ENCODE measurements at places on chromosomes 13 and 19.

- no peak for DNase-seq
Observed at GRCh38 chr13:73924607-73925006, 209.6 kb downstream of the KLF12 start.

- DNase-seq = no peak
Observed at GRCh38 chr19:5289060-5289990, 51.3 kb downstream of the PTPRS start.

DNA sequence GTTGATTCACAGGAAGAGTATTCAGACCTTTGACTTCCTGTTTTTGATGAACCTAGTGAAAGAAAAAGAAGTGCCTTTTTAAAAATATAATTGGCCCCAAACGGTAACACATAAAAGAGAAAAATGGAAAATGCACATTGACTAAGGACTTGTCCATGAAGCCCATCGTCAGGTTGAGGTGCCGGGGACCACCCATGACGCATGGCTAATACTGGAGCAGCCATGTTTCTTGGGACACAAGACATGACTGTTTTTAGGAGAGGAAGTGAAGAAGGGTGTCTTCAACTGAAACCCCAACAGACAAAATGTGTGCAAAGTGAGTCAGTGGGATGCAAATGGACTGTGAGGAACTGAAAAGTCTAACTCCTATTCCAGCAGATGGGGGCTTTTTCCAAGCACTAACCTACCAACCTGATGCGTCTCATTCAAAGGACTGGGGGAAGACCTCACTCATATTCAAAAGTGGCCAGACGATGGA is 459.4 kb downstream of the FOXO1 start:
- DNase-seq = no peak

DNA sequence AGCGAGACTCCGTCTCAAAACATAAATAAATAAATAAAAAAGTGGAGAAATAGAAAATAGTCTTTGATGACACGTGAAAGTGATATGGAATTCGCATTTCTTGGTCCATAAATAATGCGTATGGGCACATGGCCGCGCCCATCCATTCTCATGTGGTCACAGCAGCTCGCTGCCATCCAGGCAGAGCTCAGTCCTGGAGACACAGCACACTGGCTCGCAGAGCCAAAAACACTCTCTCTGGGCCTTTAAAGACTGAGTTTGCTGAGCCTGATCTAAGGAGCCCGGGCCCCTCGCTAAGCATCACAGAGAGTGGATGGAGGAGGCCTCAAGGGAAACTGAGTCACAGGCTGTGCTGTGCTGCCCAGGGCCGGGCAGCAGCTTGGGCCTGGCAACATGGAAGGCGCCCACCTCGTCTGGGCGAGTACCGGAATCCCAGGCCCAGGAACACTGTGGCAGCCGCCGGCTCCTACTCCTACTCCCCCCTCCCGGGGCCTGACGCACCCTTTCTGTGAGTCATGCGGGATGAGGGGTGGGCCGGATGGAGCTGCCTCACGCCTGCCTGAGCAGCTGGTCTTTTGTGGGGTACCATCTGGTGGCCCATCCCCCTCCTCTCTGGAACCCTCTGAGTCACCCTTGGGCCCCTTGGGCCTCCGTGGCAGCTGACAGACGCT is 28.9 kb upstream of the CACTIN start:
- no peak for DNase-seq

DNA sequence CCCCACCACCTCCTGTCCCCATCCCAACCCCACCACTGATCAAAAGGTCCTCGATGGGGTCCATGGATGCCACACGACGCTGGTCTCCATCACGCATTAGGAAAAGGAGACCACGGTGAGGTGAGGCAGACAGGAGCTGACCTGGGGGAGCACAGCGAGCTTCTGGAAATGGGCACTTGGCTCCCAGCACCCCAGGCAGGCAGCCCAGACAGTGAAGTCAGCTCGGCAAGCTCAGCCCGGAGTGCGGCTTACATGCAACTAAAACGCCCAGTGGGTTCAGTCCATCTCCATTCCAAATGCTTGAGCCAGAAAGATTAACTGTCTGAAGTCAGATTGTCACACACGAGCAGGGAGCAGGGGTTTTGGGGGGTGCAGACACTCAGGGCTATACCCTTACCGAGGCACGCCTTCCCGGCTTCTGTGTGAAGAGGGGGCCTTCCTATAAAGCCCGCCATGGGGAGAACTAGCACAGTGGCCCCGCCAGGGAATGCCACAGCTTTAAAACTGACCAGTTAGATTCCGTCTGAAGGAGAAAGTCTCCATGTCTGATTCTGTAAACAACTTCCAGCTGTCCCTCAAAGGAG is 79.4 kb downstream of the SPACA7 start:
- DNase-seq = no peak
